ENCODE measurements at places on chromosomes 6 and 20.

DNA sequence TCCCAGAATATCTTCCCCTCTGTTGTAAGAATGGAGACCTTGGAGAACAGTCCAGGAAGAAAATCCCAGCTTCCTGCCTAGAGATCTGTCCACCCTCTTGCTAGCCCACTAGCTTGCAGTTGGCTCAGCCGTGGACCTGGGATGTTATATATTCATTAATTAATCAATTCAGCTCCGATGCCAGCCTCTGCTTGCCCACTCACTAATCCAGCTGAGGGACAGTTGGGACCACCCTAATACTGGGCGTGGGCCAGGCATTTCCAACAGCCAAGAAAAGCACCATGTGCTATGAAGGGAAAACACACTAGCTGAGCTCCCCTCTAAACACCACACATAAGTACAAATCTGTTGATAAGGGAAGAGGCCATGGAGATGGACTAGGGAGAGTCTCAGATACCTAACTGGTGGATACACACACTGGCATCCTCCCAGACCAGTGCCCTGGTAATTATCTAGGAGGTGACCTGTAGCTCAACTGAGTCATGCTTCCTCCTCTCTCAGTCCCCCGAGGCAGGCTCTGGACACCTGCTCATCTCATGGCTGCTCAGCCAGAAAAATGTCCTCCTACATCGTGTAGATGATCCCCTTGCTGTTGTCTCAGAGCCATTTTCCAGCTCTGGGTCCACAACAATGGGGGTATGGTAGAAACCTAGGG, 78.9 kb downstream of the ANKRD60 start:
- no peak for DNase-seq

DNA sequence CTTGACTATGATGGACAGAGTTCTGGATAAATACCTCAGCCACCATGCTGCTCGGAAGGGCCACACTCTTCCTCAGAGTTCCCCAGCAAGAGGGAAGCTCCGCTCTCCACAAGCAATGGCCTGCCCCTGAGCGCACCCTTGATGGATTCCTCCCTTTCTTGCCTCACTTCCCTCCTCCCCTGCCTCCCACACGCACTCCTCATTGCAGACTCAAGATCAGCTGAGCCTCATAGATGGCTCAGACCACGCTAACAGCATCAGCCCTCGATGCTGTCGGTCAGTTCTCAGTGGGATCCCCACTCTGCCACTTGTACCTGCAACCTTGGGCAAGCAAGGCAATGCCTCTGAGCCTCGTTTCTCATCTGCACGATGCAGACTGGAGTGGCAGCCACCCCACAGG, 123.3 kb downstream of the BMP7 start:
- no peak for DNase-seq

- no peak for DNase-seq
Observed at GRCh38 chr20:9103955-9104354, 35.1 kb downstream of the PLCB4 start.

GRCh38 chr6:142395768-142396231, 94.0 kb downstream of the ADGRG6 start:
- no peak for DNase-seq

DNA sequence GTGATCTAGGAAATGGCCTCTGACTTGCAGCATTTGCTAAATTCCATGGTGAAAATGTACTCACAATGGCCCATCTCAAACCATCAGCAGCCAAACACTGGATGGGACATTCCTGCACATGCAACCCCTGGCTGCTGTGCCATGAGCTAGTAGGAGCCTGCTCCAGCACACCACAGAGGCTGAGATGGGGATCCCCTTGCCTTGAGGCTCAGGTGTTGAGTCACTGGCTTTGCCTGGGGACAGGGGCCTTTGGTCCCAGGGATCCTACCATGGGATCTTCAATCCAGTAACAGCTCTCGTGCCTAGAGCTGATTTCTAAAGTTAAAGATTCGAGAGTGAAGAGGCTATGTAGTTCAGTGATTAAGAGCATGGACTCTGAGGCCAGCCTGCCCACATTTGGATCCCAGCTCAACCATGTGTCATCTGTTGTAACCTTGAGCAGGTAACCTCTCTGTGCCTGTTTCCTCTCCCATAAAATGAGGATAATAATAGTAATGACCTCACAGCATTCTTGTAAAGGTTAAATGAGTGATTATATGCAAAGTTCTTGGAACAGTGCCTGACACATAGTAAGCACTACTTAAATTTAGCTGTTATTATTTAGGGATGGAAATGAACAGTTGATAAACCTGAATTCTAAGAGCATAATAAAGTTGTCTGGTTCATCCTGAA, 16.4 kb downstream of the FOXQ1 start:
- no peak for DNase-seq

DNA sequence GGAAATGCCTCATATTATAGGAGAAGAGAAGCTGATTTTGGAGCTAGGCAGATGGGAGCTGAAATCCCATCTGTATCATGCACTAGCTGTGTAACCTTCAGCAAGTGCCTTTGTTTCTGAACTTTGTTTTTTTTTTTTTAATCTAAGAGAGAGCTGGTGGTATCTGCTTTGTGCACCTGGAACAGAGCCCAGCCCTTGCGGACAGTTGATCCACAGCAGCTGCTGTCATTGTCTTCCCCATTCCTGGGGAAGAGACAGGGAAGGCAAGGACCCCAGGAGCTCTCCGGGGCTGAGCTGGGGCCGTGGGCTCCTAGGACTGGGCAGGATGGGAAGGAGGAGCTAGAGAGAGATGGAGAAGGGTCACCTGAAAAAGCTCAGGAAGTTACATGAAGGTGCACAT, 92.1 kb downstream of the SYNJ2 start:
- DNase-seq, result peak; percentile 2

- DNase-seq, result no peak
Observed at GRCh38 chr6:8947900-8948299, 512.6 kb upstream of the SLC35B3 start.

DNA sequence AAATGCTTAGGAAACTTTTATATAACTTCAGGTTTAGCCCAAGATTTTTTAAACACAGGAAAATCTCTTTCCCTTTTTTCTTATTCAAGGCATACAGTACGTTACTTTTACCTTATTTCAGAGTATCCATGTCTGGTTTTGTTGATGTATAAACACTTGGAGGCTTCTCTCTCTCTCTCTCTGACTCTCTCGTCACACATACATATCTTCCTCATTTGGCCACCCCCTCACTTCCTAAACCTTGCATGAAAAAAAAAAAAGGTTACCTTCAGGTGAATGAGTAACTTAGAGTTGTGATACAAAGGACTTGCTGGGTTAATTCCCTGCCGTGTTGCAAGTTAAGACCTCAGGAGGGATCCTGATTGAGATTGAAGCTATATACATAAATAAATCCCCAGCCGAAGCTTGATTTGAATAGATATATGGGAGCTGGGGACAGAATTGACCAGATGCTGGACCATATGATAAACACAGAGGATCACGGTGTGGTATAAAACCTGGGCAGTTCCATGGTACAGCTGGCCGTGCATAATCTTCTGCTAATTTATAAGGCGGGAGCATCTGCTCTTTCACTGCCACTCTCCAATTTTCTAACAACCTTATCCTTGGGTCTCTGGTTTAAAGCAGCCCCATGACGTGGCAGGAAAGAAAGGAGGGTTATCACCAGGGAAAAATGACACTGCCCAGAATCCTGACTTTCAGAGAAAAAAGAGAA, 55.1 kb upstream of the IL20RA start:
- no peak for DNase-seq

DNA sequence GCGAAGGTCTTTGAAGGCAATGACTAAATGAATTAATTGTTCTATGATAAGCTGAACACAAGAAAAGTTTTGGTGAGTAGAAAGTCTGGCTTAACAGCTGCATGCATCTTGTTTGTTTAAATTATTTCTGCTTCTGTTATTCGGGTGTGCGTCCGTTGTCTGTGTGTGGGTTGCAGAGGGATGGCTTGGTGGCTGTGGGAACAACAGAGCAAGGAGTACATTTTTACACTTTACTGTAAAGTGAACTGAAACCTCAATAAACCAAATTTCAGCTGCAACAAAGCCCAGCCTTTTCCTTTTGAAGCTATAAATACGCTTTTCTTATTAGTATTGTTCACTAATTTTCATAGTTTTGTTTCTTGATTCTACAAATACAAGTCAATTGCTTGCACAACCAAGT, 3.5 kb upstream of the LAMP5 start:
- no peak for DNase-seq

All from NCI-H2081 (cell line).